ENCODE measurements at places on chromosomes 16 and 17.

GRCh38 chr17:2598166-2598565 is 4.7 kb downstream of the PAFAH1B1 start:
- no peak for DNase-seq

DNA sequence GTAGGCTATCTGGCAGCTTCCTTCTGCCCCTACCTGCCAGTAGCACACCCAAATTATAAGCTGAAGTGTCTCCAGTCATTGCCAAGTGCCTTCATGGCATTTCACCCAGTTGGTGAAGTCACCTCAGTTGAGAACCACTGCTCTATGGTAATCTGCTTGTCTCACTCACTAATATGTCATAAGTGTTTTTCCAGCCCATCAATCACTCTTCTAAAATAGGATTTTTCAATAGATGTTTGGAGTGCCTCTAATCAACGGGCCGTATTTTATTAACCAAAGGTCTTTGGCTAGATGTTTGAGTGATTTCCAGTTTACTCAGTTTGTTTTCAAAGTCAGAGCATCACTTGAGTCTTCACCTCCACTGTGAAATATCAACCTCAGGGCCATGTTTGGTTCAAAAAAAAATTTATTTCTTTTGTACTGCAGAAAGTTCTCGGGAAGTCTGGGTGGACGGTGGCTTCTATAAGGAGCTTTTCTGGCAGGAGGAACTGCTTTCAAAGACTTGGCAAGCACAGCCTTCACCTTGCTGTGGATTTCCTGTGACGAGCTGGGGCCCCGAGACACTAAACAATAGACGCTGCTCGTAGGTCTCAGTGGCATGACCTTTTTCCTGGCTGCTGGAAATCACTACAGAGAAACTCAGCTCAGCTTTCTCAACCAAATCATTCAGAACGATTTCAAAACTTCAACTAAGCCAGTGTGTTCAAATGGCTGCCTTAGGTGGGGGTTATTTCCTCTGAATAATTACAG is 95.2 kb upstream of the FOXF1 start:
- no peak for DNase-seq

DNA sequence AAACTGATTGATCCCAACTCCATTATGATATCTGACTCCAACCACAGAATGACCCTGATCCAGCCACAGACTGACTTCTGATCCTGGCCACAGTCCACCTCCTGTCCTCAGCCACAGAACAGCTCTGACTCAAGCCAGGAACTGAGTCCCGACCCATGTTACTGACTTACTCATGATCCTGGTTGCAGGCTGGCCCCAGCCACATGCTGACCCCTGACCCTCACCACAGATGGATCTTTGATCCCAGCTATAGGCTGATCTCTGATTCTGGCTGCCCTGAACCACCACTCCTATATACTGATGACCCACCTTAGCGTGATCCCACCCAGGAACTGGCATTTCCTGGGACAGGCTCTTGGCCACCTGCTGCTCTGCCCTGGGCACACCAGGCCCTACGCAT is 32.2 kb upstream of the IL21R start:
- no peak for DNase-seq

- no peak for DNase-seq
Observed at GRCh38 chr17:79915850-79916430, 76.7 kb upstream of the CBX4 start.

- no peak for DNase-seq
Observed at GRCh38 chr17:83199500-83200201, 120.2 kb downstream of the METRNL start.

DNA sequence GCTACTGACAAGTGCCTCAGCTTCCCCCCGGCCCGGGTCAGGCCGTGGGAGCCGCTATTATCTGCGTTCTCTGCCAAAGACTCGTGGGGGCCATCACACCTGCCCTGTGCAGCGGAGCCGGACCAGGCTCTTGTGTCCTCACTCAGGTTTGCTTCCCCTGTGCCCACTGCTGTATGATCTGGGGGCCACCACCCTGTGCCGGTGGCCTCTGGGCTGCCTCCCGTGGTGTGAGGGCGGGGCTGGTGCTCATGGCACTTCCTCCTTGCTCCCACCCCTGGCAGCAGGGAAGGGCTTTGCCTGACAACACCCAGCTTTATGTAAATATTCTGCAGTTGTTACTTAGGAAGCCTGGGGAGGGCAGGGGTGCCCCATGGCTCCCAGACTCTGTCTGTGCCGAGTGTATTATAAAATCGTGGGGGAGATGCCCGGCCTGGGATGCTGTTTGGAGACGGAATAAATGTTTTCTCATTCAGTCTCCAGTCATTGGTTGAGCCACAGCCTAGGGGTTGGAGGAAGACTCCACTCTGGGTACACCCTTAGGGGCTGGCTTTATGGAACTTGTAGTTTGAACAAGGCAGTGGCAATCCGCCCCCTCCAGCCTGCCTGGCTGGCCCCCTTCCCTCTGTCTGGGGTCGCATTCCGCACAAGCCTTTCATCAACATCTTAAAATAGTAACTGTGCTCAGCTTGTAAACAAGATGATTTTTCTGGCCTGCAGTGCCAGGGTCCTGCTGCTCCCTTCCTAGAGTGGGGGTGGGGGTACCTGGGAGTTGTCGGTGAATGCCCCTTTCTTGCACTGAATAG is 4.1 kb downstream of the SYNGR2 start:
- no peak for DNase-seq

GRCh38 chr17:78821961-78822360 is 18.7 kb downstream of the USP36 start:
- DNase-seq: no peak

DNA sequence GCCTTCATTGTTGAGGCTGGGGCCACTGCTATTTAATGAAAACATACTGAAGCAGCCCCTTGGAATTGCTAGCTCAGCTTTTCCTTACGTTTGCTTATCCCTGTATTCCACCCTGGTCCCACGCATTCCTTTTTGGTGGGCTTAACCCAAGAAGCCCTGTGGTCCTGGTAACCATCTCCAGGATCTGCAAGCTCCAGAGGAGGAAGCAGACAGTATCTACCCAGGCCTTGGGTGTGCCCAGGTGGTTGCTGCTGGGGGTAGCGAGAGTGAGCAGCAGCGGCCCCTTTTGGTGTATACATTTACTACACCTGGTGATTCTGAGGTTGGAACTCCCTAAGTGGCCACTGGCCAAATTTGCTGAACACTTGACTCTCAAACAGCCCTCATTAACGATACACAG is 97.7 kb downstream of the CBLN1 start:
- DNase-seq: no peak

DNA sequence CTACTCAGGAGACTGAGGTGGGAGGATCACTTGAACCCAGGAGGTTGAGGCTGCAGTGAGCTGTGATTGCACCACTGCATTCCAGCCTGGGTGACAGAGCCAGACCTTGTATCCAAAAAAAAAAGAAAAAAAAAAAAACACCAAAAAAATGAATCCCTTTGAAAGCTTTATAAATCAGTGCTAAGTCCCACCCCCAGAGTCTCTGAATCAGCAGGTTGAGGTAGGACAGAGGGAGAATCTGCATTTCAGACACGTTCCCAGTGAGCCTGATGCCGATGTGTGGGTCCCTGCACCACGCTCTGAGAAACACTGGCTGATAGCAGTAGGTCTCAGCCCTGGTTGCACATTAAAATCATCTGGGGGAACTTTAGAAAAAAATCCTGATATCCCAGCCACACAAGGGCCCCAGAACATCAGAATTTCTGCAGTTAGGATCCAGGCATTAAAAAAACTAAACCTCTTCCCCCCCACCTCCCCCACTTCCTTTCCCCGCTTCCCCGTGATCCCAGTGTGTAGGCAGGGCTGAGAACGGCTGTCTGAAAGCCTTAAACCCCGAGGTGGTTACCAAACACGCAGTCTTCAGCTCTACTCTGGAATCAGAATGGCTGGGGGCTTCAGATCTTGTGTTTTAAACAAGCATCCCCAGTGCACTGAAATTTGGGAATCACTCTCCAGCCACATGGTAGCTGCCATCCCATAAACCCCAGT is 27.3 kb upstream of the GPRC5B start:
- no peak for DNase-seq

DNA sequence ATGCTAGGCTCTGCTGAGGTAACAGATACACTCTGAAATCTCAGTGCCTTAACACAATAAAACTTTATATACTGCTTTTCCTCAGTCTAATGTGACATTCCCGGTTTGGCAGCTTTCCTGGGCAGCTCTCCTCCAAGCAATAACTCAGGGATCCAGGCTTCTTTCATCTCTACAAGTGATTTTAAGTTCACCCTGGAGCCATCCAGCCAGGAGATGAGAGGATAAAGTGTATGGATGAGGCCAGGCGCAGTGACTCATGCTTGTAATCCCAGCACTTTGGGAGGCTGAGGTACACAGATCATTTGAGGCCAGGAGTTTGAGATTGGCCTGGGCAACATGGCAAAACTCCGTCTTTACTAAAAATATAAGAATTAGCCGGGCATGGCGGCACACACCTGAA is 147.2 kb downstream of the UTP18 start:
- no peak for DNase-seq

GRCh38 chr16:57266531-57267260 is 17.8 kb downstream of the PLLP start:
- DNase-seq: peak; percentile 83

DNA sequence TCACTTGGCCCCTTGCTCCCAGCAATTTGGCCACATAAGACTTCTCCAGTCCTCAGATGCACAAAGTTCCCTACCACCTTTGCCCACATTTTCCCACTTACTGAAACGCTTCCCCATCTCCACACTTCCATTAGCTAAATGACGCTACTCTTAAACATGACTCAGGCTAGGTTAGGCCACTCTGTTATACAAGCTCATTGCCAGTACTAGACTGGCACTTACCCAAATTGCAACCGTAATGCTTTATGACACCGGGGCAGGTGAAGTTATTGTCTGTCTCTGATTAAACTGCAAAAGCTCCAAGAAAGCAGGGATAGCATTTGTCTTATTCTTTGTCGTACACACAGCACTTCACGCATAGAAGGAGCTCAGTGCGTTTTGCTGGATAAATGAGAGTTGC is 29.2 kb downstream of the ASPA start:
- DNase-seq: no peak

- DNase-seq: no peak
Observed at GRCh38 chr16:51573191-51573590, 422.1 kb upstream of the SALL1 start.

DNA sequence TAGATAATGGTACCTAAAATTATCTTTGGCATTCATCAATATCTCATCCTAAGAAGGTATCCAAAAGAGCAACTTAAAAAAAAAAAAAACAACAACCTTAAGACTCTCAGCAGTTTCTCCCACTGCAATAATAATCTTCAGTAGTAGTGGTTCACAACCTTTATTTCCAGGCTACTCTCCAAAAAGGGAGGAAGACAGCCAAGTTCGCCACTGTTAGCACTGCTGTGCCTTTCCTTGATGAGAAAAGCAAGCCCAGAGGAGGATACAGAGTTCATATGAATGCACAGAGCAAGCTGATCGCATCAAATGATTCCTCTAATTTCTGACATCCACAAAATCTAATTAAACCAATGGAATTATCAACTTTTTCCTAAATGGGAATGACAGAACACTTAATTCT is 199.4 kb downstream of the AATF start:
- DNase-seq: no peak

DNA sequence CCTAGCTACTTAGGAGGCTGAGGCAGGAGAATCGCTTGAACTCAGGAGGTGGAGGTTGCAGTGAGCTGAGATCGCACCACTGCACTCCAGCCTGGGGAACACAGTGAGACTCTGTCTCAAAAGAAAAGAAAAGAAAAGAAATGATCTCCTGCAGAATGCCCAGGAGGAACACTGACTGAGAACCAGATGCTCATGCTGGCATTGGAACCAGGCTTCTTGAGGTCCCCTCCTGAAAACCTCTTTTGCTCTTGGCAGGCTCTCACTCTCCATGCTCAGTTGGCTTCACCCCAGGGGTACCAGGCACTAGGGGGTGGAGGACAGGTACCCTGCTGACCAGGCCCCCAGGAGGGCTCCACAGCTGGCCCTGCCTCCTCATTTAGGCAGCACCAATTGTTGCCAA is 8.5 kb upstream of the TNFRSF17 start:
- no peak for DNase-seq

DNA sequence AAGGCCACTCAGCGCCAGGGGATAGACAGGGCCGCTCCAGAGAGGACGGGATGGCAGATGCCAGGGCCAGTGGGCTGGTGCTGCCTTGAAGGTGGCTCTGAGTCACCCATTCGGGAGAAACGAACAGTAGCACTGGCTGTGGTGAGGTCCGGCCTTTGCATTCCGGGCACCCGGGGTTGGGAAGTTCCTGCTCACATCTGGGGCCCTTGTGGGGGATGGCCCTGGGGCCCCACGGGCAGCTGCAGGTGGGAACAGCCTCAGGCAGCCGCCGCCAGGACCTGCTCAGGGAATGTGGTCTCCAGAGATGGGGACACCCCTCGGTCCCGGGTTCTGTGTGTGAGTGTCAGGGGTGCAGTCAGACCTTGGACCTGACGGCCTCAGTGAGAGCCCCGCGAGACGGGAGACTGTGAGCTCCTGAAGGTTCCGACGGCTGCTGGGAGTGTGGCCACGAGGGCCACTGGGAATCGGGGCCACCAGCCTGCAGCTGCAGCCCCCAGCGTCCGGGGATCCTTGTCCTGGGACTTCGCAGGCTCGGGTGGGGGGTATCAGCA is 1.4 kb downstream of the CBFA2T3 start:
- DNase-seq: no peak

- no peak for DNase-seq
Observed at GRCh38 chr16:2238838-2239675, 2.8 kb downstream of the DNASE1L2 start.

DNA sequence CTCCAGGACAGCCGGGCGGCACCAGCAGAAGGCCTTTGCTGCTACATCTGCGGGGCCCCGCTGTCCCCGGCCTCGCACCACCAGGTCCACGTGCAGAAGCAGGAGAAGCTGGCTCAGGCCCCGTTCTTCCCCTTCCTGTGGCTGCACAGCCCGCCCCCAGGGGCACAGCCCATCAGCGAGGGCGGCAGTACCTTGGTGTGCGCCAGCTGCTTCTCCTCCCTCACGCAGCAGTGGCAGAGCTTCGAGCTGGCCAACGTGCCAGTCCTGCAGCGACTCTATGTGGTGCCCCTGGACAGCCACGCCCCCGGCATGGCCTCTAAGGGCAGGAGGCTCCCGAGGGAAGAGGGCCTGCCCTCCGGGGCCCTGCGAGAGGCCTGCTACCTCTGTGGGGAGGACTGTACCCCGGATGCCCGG is 58.3 kb upstream of the CIBAR2 start:
- DNase-seq: no peak

- DNase-seq: no peak
Observed at GRCh38 chr17:31880311-31880710, 21.2 kb downstream of the UTP6 start.

DNA sequence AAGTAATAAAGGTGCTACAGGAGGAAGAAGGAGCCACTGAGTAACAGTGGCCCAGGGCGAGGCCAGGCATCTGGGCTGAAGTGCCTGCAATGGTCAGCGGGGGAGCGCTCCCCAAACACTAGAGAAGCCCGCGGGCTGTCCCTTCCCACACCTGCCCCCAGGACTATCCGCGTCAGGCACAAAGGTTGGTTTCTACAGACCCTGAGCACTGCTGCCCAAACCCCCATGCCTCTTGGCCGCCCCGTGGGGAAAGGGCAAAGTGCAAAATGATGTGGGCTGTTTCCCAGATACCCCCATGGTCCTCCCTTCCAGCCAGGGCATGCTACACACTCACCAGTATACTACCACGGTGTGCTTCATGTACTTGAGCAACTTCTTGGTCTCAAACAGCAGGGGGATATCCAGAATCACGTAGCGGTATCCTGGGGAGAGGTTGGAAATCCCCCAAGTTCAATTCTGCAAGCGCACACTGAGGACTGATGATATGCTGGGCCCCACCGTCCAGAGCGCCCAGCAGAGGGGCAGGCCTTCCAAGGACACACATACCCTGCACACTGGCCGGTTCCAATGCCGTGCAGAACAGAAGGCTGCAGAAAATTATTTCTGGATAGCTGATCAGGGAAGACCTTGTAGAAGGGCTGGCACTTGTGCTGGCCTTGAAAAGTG is 21.5 kb downstream of the DCAKD start:
- DNase-seq: no peak
